Pericardium fibroblast (primary cell): ENCODE measurements at places on chromosomes 1 and 21. TPM values are rescaled to one million over a fixed set of nuclear protein-coding genes. Genes with fewer than 3 reads are reported as not detected.

The CNIH3 gene
- total RNA-seq = 2.2 and 3.8 TPM in 2 replicates

The POLR3C gene
- total RNA-seq = 27.4 and 30.6 TPM in 2 replicates

The MIXL1 gene
- total RNA-seq = not detected in 2 replicates

The CFAP74 gene
- total RNA-seq = not detected in 2 replicates
